ENCODE measurements at places on chromosomes 2 and 18. TPM values are rescaled to one million over a fixed set of nuclear protein-coding genes. Genes with fewer than 3 reads are reported as not detected.

GRCh38 chr2:184906709-184907108, 308.4 kb downstream of the ZNF804A start:
- no peak overlapping the region for H3K27ac ChIP-seq
- H3K4me1 ChIP-seq, result no peaks in the 10 kb centered on the region
- DNase-seq, result no peak
- no peaks in the 10 kb centered on the region for H3K36me3 ChIP-seq
- H3K27me3 ChIP-seq, result no peaks in the 10 kb centered on the region

- H3K27ac ChIP-seq, result no peak overlapping the region
- no peak for DNase-seq
- H3K4me1 ChIP-seq, result no peaks in the 10 kb centered on the region
- H3K4me3 ChIP-seq, result no peak overlapping the region
- no peaks in the 10 kb centered on the region for H3K27me3 ChIP-seq
These were observed 34.7 kb downstream of the RASGRP3 start for GRCh38 chr2:33511141-33511540.

DNA sequence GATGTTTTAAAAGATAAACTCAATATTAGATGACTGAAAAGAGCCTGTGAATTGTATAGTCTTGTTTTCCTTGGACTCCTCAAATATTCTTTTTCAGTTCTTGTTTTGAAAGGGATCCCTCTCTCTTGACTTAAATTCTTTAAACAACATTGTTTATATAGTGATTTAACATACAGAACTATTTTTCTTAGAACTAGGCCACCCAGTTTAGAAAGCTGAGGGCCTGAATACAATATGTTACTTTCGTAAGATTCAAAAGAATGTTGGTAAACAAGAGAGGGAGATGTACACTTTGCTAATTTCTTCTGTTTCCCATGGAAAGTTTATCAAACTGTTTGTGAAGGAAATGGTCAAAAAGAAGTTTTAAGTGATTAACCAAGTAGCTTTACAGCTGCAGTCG, 5.5 kb upstream of the TSPYL6 start:
- H3K36me3 ChIP-seq, result no peaks in the 10 kb centered on the region
- no peak overlapping the region for H3K27ac ChIP-seq
- no peak for DNase-seq

ABCG8 gene
- total RNA-seq, result not detected

Data from thyroid gland (tissue), 4 donors.